ENCODE measurements at places on chromosomes 12 and 14.

- no peak for DNase-seq
These were observed 780.2 kb upstream of the SEL1L start for GRCh38 chr14:82313889-82314288.

DNA sequence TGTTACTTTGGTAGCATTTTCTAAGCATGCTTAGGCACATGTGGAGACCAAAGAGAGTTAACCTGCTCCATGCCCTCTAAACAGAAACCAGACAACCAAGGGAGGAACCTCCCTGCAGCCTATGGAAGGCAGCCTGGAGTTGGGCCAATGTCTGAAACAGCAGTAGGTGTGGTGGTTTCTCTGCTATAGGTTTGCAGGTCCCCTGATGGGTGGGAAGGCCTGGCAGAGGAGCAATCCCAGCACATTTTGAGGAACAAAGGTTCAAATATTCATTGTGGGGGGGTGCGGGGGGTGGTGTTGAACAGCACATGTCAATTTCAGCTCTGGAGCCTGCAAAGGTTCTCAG is 65.4 kb downstream of the DACT1 start:
- DNase-seq = no peak

- peak; percentile 43 for DNase-seq
These were observed 11.7 kb downstream of the FAM181A start for GRCh38 chr14:93938751-93939303.

DNA sequence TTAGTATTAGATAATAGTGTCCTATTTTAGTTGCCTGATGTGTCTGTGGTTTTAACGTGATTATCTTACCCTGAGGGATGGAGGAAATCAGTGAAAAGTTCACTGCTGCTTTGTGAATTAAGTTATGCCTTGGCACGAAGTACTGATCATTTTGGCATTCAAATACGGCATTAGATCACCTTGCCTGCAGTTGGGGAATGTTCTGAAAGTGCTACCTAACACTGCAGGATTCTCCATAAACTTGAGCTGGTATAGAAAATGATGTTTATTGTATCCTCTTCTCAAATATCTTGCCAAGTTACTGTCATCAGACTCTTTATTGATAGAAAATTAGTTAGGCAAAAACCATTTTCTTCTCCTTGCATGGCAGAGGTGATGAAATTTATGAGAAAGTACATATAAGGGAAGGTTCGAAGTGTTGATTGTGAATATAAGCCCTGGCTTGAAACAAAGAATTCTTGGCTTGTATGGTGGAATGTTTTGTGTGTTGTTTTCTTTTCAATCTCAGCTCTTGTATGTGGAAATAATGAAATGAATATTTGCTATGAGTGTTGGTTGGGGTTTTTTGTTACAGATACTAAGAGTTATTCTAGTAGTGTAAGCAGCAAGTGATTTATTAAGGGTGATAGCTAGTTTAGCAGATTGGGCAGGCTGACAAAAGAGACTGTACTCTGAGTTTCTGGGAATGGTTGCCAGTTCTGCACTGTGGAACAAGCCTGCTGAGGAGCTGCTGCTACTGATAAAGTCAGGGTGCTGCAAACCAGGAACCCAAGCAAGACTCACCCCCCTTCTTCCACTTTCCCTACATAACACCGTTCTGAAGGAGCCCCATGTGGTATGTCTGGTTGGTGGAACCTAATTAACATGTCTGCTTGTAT is 448.3 kb downstream of the PCNX1 start:
- no peak for DNase-seq

DNA sequence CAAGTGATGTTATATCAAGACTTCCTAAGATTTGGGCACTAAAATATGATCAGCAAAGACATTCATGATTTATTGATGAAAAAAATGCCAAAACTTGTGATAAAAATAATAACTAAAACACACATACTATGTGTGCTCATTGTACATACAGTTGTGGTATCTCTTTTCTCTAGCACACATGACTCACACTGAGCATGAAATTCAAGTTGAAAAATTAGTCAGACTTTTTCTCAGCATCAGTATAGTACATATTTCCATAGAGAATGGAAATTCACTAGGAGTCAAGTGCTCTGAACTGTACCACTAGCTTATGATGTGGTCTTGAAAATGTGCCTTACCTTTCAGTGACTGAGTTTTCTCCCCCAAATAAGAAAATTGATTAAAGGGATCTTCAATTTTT is 471.8 kb upstream of the FLRT2 start:
- DNase-seq = no peak

All from NCI-H526 (cell line).